ENCODE measurements at places on chromosomes 1 and 21.

- no peak for DNase-seq
Observed at GRCh38 chr1:8285103-8285502, 32.8 kb upstream of the SLC45A1 start.

- no peak for DNase-seq
Observed at GRCh38 chr1:56501888-56502287, 77.5 kb downstream of the PLPP3 start.

- DNase-seq: no peak
Observed at GRCh38 chr1:220528679-220529501, 954 bp downstream of the MARK1 start.

- DNase-seq: no peak
Observed at GRCh38 chr1:223828162-223828848, 17.4 kb downstream of the TP53BP2 start.
